ENCODE measurements at places on chromosomes 7 and 10. TPM values are rescaled to one million over a fixed set of nuclear protein-coding genes. Genes with fewer than 3 reads are reported as not detected.

DNA sequence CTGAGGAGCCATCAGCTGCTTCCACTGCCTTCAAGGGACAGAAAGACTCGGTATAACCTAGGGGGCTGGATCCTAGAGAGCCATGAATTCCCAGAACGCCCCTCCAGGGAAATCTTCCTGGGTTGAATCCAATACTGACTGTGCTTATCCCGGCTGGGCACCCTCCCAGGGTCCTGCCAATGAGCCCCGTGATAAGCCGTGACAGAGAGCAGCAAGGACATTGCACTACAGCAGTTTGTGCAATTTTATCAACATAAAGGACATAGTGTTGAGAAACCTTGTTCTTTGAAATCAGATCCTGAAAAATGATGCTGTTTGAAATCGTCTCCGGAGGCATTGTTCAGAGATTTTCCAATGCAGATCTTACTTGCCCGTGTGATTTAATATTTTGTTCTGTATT is 18.8 kb downstream of the AKR1B1 start:
- DNase-seq, result no peak

DNA sequence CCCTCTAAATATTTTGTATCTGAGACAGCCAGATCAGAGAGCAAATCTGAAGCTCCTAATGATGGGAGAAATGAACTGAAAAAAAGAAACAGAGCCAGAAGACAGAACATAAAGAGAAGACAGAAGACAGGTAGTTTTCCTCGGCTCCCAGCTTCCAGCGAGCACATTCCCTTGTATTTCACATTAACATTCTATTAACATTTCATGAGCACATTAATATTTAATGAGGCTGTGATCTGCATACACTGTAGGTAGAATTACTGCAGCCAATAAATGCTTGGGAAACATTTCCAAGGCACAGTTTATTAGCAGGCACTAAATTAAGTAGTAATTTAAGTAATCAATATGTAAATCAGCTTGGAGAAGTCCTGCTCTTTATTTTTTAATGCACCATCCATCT is 349.9 kb downstream of the ELMO1 start:
- DNase-seq, result no peak

GRCh38 chr10:128096486-128097199 is 29.6 kb downstream of the MKI67 start:
- DNase-seq, result no peak

GRCh38 chr10:132593389-132593788 is 55.8 kb downstream of the INPP5A start:
- DNase-seq, result no peak

DNA sequence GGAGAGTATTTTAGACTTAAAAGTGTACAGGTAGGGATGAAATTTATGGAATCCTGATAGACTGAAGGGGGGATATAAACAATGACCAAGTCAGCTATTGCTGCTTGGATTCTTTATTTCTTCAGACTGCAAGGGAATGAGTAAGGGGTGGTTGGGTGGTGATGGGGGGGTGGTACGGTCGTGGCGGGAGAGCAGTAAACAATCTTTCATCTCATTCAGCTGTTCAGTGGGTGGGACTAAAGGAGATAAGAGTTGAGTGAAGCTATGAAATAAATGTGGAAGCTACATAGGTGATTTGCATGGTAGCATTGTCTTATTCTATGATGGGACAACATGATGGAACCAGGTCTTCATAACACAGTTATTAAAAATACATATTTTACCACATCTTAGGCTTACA is 1.8 kb downstream of the SEPTIN7 start:
- no peak for DNase-seq

DNA sequence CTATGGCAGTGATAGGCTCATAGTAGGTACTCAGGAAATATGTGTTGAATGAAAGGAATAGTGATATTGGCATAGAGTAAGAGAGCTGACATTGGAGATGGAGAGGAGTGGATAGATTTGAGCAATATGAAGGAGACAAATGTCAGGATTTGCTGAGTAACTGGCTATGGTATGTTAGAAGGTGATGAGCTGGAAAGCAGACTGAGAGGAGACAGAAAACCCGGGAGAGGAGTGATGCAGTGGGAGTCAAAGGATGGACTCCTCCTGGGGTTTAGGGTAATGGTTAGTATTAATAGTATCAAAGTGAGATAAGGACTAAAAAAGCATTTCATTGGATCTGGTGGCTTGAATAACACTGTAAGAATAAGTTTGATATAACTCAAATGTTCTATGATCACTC is 64.8 kb downstream of the CD36 start:
- no peak for DNase-seq

- no peak for DNase-seq
These were observed 39.4 kb upstream of the RET start for GRCh38 chr10:43037440-43037839.

DNA sequence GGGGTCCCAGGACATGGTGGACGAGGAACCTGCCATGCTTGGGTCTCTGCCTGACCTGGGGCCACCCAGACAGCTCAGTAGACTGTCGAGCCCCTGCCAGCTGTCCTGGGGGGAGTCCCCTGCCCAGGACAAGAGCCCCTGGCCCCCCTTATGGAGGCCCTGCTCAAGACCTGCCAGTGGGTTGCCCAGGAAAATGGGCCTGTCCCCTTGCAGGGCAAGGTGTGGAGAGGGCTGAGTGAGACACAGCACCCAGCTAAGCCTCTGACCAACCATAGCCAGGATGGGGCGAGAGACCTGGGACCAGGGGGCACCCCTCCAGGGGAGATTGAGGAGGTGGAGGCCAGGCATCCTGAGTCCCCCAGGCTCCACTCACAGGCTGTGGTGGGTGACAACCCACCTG is 1.8 kb downstream of the FUOM start:
- peak; percentile 32 for DNase-seq

DNA sequence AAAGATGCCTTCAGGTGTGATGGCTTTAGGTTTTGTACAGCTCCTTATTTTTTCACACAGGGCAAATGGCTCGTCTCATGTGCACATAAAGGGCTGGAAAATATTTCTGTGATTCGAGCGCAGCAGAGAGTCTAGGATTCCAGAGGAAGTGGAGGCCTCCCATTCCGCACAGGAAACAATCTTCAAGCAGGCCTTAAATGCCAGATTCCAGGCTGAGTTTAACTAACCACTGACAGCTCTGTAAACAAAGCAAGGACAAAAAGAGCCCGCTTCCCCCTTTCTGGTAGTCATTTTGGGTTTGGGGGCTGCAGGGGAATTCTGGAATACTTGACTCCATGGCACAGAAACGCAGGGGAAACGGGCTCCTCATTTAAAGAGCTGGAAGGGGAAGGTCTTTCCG is 87.2 kb downstream of the CALD1 start:
- no peak for DNase-seq

GRCh38 chr10:48523820-48524758 is 80.8 kb downstream of the ARHGAP22 start:
- no peak for DNase-seq

GRCh38 chr7:2425749-2426148 is 22.3 kb downstream of the CHST12 start:
- peak; percentile 33 for DNase-seq

- no peak for DNase-seq
These were observed 22.6 kb upstream of the OGDHL start for GRCh38 chr10:49784681-49785080.

DNA sequence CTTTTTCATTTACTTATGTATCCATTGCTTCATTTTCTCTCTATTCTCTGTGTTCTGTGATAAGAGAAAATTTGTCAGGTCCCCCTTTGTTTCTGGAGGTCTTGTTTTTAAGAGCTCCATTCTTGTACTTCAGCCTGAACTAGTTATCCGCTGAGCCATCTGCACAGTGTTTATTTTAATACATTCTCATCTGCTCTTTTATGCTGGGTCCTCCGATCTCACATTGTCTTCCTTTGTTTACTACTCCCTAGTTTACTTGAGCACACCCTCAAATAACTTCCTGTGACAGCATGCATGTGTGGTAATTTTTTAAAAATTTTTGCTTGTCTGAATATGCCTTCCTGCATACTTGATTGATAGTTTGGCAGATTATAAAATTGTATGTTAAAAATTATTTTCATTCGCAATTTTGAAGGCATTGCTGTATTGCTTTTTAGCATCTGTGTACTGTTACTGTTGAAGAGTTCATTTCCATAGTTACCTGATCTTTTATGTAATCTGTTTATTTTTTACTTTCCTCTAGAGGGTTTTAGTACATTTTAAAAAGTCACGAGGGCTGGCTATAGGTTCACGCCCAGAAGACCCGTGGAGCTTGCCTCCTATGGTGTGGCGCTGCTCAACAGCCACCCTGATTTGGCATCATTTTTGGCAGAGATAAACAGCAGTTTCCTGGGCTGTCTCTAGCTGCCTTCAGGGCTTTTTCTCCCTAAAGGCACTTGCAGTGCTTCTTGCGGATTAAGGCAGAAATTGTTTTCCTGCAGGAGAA is 31.9 kb downstream of the RSBN1L start:
- DNase-seq, result no peak

The CUTC gene
- total RNA-seq, result 37.2 TPM

The ARF5 gene
- 70.5 TPM for total RNA-seq

The CCL24 gene
- not detected for total RNA-seq

The PDZD7 gene
- total RNA-seq, result 0.38 TPM

The PDE1C gene
- 181 TPM for total RNA-seq

The RNF148 gene
- 0.22 TPM for total RNA-seq

The TMEM270 gene
- total RNA-seq, result not detected

Data from Right ventricle myocardium superior (tissue), 1 donor.